Fibroblast of skin of right biceps (primary cell): ENCODE measurements at places on chromosomes 13 and 19.

DNA sequence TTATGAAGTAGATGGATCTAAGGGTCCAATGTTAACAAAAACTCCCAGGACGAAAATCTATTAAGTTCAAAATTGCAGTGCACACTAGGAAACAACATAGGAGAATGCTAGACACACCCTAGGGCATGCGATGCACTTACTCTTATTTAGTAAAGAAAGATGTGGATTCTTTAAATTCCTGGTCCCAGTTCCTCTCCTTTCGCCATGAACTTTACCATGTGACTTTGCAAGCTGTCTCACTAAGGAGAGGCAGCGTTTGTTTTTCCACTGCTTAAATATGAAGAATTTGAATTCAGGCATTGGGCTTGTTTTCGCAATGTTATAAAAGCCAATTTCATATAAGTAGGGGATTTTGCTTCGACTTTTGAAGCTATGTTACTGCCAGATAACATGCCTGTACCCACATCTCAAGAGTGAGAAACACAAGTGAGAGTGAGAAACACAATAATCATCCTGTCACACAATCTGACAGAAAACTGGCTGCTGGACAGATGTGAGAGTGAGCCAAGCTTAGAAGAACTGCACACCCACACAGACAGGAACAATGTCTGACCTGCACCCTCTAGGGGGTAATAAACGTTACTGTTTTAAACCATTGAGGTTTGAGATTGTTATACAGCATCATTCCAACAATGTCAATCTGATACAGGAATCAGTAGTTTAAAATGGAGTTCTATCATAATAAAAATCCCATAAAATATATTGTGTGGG lies 1308.4 kb downstream of the SLITRK5 start:
- DNase-seq = peak; percentile 1

DNA sequence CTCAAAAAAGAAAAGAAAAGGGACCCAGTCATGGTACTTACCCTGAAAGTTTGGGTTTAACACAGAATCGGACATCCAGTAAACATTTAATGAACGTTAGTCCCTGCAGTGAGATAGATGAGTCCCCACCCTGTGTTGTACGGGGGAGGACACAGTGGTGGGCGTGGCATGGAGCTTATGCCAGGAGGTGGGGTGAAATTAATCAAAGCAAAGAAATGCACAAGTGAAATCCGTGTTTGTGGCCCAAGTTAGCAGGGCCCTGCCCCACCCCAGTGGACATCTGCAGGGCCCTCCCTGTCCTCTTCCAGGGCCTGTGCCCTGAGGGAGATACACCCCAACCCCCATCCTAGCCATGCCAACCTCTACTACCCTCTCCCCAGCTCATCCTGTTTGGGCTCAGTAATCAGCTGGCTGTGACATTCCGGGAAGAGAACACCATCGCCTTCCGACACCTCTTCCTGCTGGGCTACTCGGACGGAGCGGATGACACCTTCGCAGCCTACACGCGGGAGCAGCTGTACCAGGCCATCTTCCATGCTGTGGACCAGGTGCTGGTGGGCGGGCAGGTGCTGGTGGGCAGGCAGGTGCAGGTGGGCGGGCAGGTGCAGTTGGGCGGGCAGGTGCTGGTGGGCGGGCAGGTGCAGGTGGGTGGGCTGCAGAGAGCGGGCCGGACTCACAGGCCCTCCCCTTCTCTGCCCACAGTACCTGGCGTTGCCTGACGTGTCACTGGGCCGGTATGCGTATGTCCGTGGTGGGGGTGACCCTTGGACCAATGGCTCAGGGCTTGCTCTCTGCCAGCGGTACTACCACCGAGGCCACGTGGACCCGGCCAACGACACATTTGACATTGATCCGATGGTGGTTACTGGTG lies 3.9 kb downstream of the MCOLN1 start:
- no peak for DNase-seq

GRCh38 chr13:30037766-30038165 lies 187.3 kb upstream of the UBL3 start:
- peak; percentile 21 for DNase-seq

DNA sequence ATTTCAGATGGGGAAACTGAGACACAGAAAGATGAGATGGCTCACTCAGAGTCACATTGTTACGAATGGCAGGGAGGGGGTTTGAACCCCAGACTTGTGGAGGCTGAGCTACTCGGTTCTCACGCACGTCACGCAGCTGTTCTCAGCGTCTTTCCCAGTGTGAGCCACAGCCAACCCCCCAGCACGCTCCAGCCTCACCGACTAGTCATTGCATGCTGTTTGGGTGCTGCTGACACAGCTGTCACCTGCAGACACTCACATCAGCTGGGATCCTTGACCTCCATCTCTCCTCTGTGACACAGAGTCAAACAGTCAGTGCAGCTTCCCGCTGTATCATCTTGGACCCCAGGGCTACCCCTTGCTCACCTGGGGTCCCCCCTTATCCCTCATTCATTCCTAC lies 2.4 kb upstream of the NCAN start:
- DNase-seq = no peak

DNA sequence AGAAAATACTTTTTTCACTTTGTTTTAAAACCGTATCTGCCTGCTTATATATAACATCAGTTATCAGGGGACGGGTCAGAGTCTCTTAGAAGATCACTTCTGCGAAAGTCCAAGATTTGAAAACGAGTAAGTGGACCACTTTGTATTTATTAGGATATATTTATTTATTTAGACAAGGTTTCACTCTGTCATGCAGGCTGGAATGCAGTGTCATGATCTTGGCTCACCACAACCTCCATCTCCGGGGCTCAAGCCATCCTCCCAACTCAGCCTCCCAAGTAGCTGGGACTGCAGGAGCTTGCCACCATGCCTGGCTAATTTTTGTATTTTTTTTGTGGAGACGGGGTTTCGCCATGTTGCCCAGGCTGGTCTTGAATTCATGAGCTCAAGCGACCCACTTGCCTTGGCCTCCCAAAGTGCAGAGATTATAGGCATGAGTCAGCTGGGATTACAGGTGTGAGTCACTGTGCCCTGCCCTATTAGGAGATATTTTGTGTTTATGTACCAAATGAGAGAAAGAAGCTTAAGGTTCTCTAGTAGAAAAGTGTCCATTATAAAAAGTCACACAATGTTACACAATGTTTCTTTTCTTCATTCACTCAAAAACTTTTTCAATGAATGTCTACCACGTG lies 39.5 kb downstream of the RASL11A start:
- peak; percentile 17 for DNase-seq

DNA sequence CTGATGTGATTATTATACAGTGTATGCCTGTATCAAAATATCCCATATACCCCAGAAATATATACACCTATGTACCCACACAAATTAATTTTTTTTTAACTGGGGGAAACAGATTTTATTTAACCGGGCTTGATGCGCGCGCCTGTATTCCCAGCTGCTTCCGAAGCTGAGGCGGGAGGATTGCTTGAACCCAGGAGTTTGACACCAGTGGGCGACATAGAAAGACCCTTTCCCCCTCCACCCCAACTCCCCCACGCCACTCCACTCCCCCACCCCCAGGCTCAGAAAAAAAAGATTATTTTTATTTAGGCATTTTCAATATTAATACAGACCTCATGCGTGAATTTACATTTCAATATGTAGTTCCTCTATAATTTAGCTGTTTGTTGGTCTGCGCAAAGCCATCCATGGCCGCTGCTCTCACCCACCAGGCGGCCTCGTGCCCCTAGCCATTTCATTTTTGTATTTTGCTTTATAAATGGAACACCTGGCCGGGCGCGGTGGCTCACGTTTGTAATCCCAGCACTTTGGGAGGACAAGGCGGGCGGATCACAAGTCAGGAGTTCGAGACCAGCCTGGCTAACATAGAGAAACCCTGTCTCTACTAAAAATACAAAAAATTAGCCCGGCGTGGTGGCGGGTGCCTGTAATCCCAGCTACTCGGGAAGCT lies 836 bp upstream of the VPS36 start:
- no peak for DNase-seq

- DNase-seq = no peak
These were observed 20.4 kb downstream of the CLEC11A start for GRCh38 chr19:50743537-50743936.

GRCh38 chr19:17081672-17082630 lies 6.4 kb downstream of the MYO9B start:
- DNase-seq = no peak

DNA sequence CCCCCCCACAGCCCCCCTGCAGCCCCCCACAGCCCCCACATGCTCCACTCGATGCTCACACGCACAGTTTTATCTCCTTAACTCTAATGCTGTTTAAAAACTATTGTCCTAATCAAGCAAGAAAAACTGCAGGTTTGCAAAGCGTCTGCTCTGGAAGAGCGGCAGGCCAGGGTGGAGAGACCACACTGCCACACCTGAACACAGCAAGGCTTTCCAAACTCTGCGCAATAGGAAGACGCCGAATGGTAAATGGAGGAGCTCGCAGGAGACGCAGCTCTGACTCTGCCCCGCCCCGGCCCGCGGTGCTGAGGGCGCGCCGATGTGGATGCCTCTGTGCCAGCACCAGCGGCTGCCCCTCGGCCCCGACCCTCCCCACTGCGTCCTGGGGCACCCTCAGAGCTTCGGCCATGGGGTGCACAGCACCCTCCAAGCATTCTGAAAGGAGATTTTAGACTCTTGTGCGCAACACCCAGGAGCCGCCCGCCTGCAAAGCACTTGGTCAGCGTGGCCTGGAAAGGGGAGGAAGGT lies 32.4 kb downstream of the RASA3 start:
- DNase-seq = peak; percentile 52

- DNase-seq = no peak
These were observed 6.6 kb downstream of the MED25 start for GRCh38 chr19:49824662-49825061.

DNA sequence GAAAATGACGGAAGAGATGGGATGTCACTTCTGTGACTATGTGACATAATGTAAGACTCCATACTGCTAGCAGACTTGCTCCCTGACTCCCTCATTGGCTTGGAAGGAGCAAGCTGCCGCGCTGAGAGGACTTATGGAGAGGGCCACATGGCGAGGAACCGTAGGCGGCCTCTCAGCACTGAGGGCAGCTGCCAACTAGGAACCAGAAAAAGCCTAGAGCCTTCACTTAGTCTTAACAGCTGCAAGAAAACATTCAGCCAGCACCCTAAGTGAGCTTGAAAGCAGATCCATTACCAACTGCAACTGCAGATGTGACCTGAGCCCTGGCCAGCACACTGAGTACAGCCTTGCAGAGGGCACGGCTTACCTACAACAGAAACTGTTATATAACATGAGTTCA lies 33.9 kb downstream of the USP12 start:
- no peak for DNase-seq

GRCh38 chr13:48004201-48004600 lies 3.1 kb upstream of the SUCLA2 start:
- no peak for DNase-seq

- DNase-seq = peak; percentile 31
These were observed 316.2 kb downstream of the ENOX1 start for GRCh38 chr13:43470610-43471009.

GRCh38 chr19:4403005-4403761 lies 743 bp downstream of the CHAF1A start:
- no peak for DNase-seq

DNA sequence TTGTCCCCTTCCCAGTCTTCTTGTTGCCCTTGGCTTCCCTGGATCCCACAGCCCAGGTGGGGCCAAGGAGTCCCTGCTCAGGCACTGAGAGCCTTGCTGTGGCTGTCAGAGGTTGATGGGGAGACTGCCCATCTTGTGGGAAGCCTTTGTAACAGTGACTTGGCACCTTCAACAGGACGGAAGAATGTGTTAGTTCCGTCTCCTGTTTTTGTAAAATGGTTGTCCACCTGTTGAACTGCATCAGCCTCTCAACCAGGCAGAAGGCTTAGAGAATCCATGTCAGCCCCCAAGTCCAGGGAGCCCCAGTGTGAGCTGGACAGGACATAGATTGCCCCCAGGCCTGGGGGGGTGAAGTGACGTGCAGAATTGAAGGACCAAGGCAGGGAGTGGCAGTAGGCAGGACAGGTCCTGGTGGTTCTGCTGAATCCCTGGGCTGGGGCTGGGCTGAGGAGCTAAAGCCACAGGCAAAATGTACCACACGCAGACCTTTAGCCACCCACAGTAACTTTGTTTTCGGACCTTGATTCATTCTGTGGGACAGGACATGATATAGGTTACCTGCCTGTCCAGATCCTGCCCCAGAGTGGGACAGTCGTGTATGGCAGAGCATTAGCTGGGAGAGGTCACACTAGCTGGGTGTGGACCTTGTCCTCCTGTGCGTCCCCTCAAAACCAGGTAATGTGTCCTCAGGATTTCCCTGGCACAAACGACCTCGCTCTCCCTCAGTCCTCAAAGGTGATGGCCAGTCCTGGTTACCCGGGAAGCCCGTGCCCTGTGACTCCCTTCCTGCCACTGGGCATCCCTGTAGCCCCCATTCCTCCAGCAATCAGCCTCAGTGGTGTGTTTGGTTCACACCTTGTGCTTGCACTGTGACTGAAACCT lies 47.0 kb downstream of the GATAD2A start:
- DNase-seq = no peak

GRCh38 chr13:29522044-29522685 lies 73.3 kb downstream of the SLC7A1 start:
- peak; percentile 99 for DNase-seq

- no peak for DNase-seq
These were observed 304.7 kb upstream of the KLF12 start for GRCh38 chr13:74438901-74439300.

GRCh38 chr19:35442091-35442490 lies 6.0 kb upstream of the FFAR2 start:
- DNase-seq = no peak

GRCh38 chr13:77040835-77041234 lies 13.9 kb upstream of the FBXL3 start:
- DNase-seq = no peak

- DNase-seq = no peak
These were observed 2.4 kb downstream of the DHX34 start for GRCh38 chr19:47351548-47351947.

GRCh38 chr13:48778610-48779009 lies 124.9 kb downstream of the CYSLTR2 start:
- DNase-seq = peak; percentile 54

GRCh38 chr13:114043421-114044053 lies 69.7 kb upstream of the C13orf46 start:
- DNase-seq = peak; percentile 88
